Body of pancreas (tissue), 4 donors: ENCODE measurements at places on chromosomes 4 and X.

DNA sequence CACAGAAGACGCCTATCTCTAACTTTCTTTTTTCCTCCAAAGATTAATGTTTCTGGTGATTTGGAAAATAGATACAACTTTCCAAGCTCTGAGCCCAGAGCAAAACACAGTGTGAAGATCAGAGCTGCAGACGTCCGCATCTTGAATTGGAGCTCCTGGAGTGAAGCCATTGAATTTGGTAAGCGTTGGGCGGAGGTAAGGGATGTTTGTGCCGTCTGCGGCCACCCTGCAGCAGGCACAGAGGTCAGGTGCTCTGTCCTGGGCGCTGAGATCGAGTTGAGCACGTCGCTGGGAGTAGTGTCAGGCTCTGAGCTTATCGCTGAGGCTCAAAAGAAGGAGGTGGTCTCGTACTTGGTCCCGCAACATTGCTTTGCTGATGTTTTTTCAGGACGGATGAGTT is 31.8 kb downstream of the CSF2RA start:
- DNase-seq, result no peak
- H3K4me1 ChIP-seq, result no peaks in the 10 kb centered on the region
- H3K4me3 ChIP-seq, result no peak overlapping the region

DNA sequence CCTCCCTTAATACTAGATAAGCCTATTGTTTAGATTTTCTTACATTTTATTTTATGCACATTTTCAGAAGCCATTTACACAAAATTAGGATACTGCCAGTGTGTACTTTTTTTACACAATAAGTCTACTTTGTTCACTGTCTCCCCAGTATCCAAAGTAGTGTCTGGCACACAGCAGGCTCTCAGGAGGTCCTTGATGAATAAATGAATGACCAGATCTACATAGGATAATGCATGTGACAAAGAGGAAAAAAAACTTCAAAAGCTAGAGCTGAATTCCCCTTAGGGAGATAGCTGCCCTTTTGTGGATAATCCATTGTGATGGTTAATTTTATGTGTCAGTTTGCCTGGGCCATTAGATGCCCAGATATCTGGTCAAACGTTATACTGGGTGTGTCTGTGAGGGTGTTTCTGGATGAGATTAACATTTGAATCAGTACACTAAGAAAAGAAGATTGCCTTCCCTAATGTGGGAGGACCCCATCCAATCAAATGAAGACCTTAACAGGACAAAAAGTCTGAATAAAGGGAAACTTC is 61.6 kb downstream of the QDPR start:
- H3K4me3 ChIP-seq, result no peak overlapping the region
- no peaks in the 10 kb centered on the region for H3K4me1 ChIP-seq
- H3K36me3 ChIP-seq, result no peaks in the 10 kb centered on the region
- no peak for DNase-seq
- no peak overlapping the region for H3K27ac ChIP-seq

- DNase-seq, result peak; percentile 23
- no peaks in the 10 kb centered on the region for H3K36me3 ChIP-seq
- H3K4me3 ChIP-seq, result no peak overlapping the region
- H3K27me3 ChIP-seq, result no peaks in the 10 kb centered on the region
These were observed 98.3 kb upstream of the MAML3 start for GRCh38 chr4:140252141-140252741.

- no peaks in the 10 kb centered on the region for H3K4me1 ChIP-seq
- no peaks in the 10 kb centered on the region for H3K36me3 ChIP-seq
- no peak overlapping the region for H3K4me3 ChIP-seq
- H3K27me3 ChIP-seq, result no peaks in the 10 kb centered on the region
These were observed 55.3 kb downstream of the FHDC1 start for GRCh38 chr4:152991398-152991797.

DNA sequence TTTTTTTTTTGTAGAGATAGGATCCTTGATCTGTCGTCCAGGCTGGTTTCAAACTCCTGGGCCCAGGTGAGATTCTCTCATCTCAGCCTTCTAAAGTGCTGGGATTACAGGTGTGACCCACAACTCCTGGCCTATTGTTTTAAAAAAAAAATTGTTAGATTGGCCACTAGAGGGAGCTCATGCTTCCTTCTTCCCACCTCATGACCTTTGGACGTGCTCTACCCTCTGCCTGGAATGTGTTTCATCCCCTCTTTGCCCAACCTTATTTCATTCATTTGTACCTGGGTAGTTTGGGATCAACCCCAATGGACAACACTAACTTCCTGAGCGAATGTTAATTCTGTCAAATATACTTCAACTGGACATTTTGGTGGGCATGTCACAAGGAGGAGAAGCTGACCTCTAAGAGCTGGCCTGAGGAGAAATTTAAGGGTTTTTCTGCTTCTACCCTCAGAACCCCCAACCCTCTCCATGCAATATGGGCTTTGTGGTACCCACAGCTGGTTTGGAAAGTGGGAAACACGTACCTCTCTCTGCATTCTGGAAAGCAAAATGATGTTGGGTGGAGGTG is 6.4 kb downstream of the PPEF2 start:
- H3K4me1 ChIP-seq, result no peaks in the 10 kb centered on the region
- H3K27me3 ChIP-seq, result no peaks in the 10 kb centered on the region
- peak; percentile 6 for DNase-seq
- no peak overlapping the region for H3K27ac ChIP-seq
- H3K36me3 ChIP-seq, result no peaks in the 10 kb centered on the region

- no peaks in the 10 kb centered on the region for H3K36me3 ChIP-seq
- no peak overlapping the region for H3K4me3 ChIP-seq
- no peak for DNase-seq
These were observed 664.5 kb upstream of the HTR2C start for GRCh38 chrX:113919387-113919786.

DNA sequence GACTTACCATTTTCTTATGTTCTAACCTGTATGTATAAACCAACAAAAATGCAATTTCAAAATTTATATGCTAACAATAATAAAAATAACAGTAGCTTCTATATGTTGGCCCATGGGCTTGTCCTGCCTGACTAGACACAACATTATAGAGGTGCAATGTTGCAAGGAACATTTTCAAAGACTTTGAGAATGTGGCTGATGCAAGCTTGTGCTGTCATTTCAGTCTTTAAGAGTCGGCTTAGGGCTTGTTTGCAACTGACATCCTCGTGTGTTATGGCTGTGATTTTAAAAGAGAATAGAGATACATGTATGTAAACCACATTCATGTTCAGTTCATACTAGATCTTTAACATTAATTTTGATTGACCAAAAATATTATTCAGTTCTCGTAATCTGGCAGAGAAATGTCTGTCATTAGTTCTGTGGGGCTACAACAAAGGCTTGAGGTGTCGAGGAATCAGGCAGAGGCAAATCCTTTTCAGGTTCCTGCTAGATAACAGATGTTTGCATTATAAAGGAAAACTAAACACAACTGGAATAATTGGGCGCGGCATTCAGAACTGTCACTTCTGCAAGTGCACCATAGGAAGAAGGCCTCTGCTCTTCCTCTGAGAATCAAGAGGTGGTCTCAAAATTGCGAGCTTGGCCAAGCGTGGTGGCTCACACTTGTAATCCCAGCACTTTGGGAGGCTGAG is 13.1 kb downstream of the TMSB4X start:
- H3K27ac ChIP-seq, result peak overlapping the region; percentile 76
- no peak for DNase-seq
- no peaks in the 10 kb centered on the region for H3K36me3 ChIP-seq

GRCh38 chr4:94653095-94653649 is 104.6 kb upstream of the BMPR1B start:
- H3K4me3 ChIP-seq, result no peak overlapping the region
- H3K27me3 ChIP-seq, result no peaks in the 10 kb centered on the region
- DNase-seq, result no peak
- H3K27ac ChIP-seq, result peak overlapping the region; percentile 4
- peaks cover 12% of the 10 kb centered on the region for H3K4me1 ChIP-seq
- no peaks in the 10 kb centered on the region for H3K36me3 ChIP-seq

- H3K27ac ChIP-seq, result no peak overlapping the region
- H3K27me3 ChIP-seq, result peaks cover 20% of the 10 kb centered on the region
- H3K36me3 ChIP-seq, result no peaks in the 10 kb centered on the region
- no peak overlapping the region for H3K4me3 ChIP-seq
These were observed 10.7 kb upstream of the NKX1-1 start for GRCh38 chr4:1416948-1417260.

- no peak overlapping the region for H3K4me3 ChIP-seq
- no peaks in the 10 kb centered on the region for H3K27me3 ChIP-seq
- H3K27ac ChIP-seq, result no peak overlapping the region
- no peaks in the 10 kb centered on the region for H3K36me3 ChIP-seq
These were observed 89.7 kb downstream of the LRP2BP start for GRCh38 chr4:185305979-185306442.

- no peaks in the 10 kb centered on the region for H3K4me1 ChIP-seq
- no peaks in the 10 kb centered on the region for H3K27me3 ChIP-seq
- DNase-seq, result no peak
- H3K4me3 ChIP-seq, result no peak overlapping the region
These were observed 1048.4 kb downstream of the NLGN4X start for GRCh38 chrX:5180135-5180741.

DNA sequence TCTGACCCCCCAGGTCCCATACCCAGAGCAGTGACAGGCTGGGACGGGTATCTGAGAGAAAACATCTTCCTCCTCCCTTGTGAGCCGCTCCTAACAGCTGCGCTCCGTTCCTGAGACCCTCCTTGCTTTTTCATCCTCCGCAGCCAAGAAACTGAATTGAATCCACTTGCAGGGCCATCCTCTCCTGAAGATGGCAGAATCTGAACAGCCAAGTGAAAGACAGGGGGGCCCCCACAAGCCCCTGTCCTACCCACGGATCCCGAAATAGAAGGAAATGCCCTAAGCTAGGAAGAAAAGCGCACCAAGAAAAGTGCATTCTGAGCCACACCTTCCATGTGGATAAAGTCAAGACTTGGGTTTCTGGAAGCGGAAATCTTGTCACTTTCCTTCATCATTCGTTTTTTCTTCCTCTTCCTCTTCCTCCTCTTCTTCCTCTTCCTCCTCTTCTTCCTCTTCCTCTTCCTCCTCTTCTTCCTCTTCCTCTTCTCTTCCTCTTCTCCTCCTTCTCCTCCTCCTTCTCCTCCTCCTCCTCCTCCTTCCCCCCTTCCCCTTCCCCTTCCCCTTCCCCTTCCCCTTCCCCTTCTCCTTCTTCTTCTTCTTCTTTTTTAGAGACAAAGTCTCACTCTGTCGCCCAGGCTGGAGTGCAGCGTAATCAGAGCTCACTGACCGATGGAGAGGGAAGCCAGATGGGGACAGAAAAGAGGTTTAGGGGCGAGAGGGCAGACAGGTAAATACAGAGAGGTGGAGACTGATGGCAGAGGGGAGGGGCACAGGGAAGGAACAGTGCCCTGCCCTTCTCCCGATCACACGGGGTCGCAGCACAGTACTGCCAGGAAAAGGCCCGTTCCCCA is 86.0 kb upstream of the WWC2 start:
- H3K27me3 ChIP-seq, result no peaks in the 10 kb centered on the region
- no peaks in the 10 kb centered on the region for H3K4me1 ChIP-seq
